ENCODE measurements at places on chromosomes 1 and 21. TPM values are rescaled to one million over a fixed set of nuclear protein-coding genes. Genes with fewer than 3 reads are reported as not detected.
A peak's percentile ranks its signal among the peaks of the same experiment; 100 is the strongest.

Gene LMOD1
- total RNA-seq, result 80.5 TPM

Gene LRRC38
- total RNA-seq, result not detected

Gene CRB1
- total RNA-seq, result not detected

Gene DISP1
- total RNA-seq, result 5.6 TPM

Gene TMEM222
- total RNA-seq, result 34.6 TPM

Gene DNASE2B
- total RNA-seq, result not detected

Gene KIF1B
- total RNA-seq, result 48.9 TPM

Gene PGD
- 118 TPM for total RNA-seq

Gene ACTL8
- not detected for total RNA-seq

Gene TENT5C
- total RNA-seq, result 0.21 TPM

Gene CRTC2
- 30.9 TPM for total RNA-seq

- DNase-seq, result no peak
These were observed 27.6 kb upstream of the CTH start for GRCh38 chr1:70383483-70383882.

DNA sequence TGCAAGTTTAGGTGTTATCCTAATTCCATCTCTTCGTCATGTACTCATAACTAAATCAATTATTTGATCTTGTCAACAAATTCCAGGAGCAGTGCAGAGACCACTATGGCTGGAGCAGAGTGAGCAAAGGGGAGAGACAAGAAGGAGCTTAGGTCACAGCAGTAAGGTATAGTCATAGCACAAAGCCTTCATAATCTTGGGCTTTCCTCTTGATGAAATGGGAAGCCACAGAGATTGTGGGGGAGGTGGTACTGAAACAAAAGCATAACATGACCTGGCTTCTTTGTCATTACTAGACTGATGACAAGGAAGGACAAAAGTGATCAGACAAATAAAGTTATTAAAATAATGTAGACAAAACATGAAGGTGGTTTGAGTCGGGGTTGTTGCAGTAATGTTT lies 60.1 kb upstream of the PTGS2 start:
- DNase-seq, result no peak

GRCh38 chr1:24928689-24929397 lies 1.2 kb downstream of the RUNX3 start:
- no peak for DNase-seq

DNA sequence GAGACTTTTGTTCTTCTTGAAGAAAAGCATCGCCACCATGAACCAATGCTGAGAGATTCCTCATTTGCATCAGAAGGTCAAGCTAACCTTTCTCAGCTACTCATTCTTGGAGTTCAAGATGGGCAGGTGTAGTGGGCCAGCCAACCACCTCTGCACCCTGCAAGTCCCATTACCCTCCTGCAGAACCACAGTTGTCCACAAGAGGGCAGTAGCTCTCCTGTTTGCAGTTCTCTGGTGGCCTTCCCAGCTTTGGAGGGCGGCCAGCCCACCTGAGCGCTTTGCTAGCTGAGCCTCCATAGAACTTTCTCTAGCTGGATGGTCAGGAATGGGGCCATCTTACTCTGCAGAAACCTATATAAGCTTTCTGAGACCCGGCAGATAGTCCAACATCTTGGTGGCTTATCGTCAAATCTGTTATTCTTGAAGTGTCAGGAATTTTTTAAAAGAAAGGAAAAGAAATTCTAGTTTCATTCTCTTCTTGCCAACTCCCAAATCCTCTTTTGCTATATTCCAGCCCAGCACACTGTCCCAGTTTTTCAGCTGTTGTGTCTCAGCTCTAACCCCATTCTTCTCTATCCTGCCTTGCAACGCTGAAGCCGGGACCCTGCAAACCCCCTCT lies 11.0 kb upstream of the LMX1A start:
- DNase-seq, result no peak

DNA sequence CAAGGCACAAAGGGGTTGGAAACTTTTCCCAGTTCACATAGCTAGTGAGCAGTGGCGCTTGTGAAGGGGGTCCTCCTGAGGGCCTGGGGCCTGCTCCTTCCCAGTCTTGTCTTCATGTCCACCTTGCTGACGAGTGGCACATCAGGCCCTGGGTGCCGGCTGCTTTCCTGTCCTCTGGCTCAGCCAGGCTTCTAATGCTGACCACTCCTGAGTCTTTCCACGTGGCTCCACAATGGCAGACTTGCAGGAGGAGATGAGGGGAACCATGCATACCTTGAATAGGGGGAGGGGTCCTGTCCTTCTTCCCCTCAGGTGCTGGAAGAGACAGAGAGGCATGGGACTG lies 38.7 kb downstream of the MAPKAPK2 start:
- no peak for DNase-seq

GRCh38 chr1:240597153-240597745 lies 14.7 kb downstream of the GREM2 start:
- DNase-seq, result no peak

- DNase-seq, result no peak
These were observed 5.3 kb upstream of the SLC6A9 start for GRCh38 chr1:44036409-44037139.

- peak; percentile 68 for DNase-seq
These were observed 6.2 kb downstream of the GPR3 start for GRCh38 chr1:27398405-27399149.

- DNase-seq, result no peak
These were observed 119.1 kb upstream of the ADAR start for GRCh38 chr1:154726896-154727753.

- DNase-seq, result no peak
These were observed 14.9 kb downstream of the ZBTB18 start for GRCh38 chr1:244065960-244066388.

- DNase-seq, result no peak
These were observed 5.8 kb downstream of the SHISA4 start for GRCh38 chr1:201894343-201895119.

GRCh38 chr1:185574139-185574875 lies 159.9 kb upstream of the HMCN1 start:
- DNase-seq, result no peak

DNA sequence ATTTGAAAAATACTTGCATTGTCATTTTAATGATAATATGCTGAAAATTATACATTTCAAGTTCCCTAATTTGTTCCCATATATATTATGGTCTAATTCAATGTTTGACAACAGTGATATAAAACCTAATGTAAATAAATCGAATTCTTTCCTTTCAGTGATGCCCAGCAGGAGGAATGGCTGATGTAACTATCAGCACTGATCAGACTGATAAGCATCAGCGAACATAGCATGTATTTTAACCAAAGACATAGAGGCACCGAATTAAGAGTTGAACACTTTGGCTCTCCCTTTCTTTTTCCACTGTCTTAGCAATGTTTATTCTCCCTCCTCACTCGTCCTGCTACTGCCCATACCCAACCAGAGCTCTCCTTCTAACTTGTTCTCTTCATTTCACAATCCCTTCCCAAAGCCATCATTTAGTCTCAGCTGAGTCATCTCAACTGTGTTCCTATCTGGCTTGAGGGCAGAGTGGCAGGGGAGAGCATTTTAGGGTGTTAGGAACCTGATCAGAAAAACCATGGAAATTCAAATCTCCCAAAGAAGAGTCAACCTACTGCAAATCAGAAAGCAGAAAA lies 58.8 kb upstream of the C1orf115 start:
- no peak for DNase-seq

Data from chondrocyte (in vitro differentiated cells).